ENCODE measurements at places on chromosomes 6 and 20.

- DNase-seq: no peak
Observed at GRCh38 chr6:34575326-34575725, 19.2 kb upstream of the SPDEF start.

DNA sequence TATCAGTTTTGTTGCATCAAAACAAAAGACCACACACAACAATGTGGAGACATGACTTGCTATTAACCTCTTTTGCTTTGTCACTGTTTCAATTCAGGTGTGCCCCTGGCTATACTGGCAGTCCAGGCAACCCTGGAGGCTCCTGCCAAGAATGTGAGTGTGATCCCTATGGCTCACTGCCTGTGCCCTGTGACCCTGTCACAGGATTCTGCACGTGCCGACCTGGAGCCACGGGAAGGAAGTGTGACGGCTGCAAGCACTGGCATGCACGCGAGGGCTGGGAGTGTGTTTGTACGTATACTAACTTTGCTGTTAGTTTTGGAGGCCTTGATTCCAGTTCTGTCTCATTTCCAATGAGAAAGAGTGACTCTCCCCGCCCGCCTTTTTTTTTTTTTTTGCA is 356.9 kb downstream of the ARHGAP18 start:
- no peak for DNase-seq

GRCh38 chr20:52309181-52309580 is 117.6 kb upstream of the ZFP64 start:
- DNase-seq: no peak

DNA sequence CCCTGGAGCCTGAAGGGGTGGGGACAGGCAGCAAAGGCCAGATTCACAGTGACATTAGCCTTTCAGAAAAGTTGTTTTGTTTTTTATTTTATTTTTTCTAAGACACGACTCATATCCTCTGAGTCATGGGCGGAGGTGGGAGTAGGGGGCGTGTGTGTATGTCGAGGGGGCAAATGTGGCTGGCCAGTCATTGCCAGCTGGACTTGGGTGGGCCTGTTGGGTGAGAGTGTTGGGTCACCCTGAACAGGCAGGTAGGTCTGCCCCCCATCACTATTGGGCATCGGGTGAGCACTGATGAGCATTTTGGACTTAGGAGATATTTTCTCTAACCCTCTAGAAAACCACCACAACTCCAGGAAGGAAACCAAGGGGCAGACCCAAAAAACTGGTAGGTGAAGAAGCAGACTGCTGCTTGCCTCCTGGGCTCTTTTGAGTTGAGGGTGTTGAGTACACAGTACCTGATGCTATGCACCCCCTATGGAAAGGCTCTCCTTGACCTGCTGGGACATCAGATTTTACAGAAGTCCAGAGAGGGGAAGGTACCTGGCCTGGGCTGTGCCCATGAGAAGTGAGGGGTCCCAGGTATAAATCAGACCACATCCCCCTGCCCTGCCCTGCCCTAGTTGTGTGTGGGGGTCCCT is 5.6 kb downstream of the SMIM29 start:
- DNase-seq: no peak

DNA sequence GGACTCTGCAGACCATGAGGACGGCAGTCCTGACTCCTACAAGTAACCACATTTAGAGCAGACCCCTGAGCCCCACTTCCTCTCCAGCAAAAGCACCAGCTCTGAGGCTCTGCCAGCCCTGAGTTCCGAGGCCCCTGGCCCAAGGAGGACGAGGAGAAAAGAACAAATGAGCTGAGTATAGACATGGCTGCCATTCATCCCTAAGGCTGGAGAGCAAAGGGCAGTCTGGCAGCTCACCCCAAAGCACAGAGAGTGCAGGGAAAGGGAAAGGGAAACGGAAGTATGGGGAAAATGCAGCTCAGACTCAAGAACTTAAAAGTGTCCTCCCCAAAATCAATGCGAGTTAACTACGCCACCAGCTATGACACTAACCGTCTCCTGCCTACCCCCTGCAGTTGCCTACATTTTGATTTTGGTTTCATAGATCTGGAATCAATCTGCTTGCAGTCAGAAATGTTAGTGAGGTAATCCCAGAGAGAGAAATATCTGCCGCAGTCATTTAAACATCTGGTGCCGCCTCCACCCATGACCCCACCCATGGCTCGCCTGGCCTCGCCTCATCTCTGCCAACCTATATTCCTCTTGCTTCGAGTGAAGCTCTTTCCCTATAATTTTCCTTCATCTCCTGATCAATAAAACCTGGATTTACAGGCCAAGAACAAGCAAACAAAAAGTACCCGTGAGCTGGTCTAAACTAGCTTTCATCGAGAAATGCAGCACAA is 49.6 kb upstream of the AFDN start:
- DNase-seq: no peak

DNA sequence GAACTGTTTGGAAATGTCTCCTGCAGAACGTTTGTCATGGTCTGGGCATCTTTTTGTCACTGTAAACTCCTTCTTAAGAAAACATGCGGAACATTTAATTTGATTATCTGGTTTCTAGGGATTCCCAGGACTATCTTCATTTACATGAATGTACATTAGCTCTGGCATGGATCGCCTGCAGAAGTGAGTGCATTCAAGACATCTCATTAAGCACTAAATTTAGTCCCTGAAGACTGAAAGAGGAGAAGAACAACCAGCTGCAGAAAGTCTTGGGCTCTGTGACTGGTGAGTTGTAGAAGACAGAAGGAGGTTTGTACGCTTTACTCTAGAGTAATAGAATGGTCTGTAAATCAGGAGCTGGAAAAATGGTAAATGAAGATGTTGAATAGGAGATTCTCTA is 540.7 kb downstream of the BCKDHB start:
- no peak for DNase-seq

DNA sequence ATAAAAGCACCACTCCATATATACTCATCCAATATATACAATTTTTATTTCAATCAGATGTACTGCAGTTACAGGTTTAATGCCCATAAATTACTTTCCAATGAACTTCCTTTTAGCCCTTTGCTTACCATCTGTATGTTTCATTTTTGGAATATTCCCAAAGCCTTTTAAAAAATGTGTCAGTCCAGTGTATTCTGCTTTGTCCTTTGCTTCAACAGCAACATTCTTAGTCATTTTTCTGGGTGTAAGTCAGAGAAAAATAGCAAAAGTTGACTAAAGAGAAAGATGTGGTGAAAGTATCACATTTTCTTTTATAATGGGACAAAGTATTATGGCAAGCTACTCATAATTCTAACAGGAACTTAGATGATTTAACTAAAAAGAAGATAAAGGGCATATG is 15.2 kb downstream of the DSE start:
- DNase-seq: no peak

DNA sequence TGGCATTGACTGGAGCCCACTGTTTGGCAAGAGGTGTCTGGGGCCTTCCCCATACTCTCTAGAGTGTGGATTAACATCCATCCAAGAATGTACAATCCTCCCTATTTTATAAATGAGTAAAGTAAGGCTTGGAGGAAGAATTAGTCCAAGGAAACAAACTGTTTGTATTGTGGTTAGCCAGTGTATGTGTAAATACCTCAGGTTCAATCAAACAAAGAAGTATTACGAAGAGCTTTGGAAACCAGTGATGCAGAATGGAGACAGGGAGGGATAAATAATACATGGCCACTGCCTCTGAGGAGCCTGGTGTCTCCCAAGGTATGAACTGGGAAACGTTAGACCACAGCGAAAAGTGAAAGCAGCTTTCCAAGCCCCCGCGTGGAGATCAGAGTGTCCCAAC is 226.6 kb upstream of the RIN2 start:
- no peak for DNase-seq

- DNase-seq: no peak
Observed at GRCh38 chr6:157770946-157771345, 52.1 kb upstream of the SNX9 start.

- DNase-seq: no peak
Observed at GRCh38 chr20:33812908-33813462, 1.8 kb downstream of the CHMP4B start.

DNA sequence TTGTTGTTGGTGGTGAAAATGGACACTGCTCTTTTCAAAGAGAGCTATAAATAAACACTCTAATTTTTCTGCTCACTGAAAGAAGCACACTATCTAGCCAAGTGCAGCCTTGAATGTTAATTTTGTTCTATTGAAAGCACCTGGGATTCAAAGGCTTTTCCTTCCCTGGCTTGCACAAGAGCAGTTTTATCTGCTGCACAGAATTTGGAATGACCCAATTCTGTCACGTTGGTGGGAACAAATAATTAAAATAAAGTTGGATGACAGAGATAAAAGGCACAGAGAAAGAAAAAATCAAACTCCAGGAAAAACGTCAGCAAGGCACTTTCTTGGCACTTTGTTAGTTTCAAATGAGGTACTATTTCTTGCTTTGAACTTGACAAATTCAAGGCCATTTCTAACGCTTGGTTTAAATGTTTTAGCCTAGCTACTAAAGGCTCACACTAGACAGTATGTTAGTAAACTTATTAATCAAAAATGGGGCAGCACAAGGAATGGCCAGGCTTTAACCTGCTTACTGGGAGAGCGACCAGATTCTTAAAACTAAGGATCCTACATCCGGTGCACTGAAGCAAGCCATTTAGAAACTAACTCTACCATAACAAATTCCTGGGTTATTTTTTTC is 145.5 kb upstream of the ARG1 start:
- no peak for DNase-seq
